ENCODE measurements at places on chromosomes 6 and 20.
A peak's percentile ranks its signal among the peaks of the same experiment; 100 is the strongest.

DNA sequence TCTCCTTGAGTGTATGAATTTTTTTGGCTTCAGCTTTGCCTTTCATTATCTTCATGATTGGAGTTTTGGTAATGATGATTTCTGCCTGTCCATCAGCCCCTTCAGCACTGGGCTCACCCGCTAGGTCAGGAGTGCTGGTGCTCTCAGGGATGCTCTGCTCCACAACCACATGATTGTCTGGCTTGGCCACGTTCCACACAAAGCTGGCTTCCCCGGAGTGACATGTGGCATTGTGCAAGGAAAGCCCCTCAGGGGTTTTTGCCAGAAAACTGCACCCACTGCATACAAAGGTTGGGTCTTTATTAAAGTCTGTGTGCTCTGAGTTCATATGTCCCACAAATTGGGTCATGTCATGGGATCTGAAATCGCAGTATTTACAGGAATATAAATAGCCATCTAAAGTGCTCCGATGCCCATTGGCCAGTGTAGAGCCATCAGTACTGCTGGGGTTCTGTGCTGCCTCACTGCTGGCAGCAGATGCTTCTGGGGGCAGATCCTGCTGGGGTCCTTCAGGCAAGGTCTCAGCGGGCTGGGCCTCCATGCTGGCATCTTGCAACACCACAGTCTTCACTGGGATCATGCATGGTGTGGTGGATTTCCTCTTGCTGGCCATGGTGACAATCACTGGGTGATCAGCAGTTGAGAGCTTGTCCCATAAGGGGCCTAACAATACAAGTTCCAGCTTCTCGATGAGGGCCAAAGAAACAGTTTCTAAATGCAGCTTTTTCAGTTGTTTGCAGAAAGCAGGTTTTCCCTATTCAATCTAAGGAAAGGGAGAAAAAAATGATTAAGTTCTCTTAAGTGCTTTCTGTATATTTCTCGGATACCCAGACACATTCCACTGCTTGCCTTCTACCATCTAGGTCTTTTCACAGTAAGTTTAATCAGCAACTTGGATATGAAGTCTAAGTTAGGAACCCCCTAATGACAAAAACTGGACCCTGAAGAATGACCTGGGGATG lies 67.2 kb downstream of the PLCG1 start:
- no peaks in the 10 kb centered on the region for H3K4me1 ChIP-seq
- H3K27me3 ChIP-seq, result no peaks in the 10 kb centered on the region
- no peak overlapping the region for H3K27ac ChIP-seq
- H3K36me3 ChIP-seq, result peaks cover 8% of the 10 kb centered on the region
- no peak for DNase-seq

GRCh38 chr6:4169028-4169789 lies 33.8 kb upstream of the ECI2 start:
- no peak overlapping the region for H3K27ac ChIP-seq
- no peaks in the 10 kb centered on the region for H3K4me1 ChIP-seq
- H3K27me3 ChIP-seq, result no peaks in the 10 kb centered on the region
- no peak overlapping the region for H3K4me3 ChIP-seq
- H3K36me3 ChIP-seq, result no peaks in the 10 kb centered on the region
- DNase-seq, result no peak

DNA sequence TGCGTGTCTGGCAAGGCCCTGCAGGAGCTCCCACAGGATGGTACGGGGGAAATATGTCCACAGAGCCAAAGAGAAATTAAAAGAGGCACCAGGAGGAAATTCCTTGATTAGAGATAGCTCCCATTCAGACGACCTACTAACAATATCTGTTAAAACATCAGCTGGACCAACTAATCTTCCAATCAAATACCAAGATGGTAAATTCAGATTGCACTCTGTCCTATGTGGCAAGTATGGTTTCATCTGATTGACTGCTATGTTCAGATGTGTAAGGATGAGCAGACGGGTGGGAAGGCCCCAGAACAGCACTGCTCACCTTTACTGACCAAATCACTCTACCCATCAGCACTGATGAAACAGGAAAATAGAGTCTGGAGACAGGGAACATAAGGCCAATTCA lies 19.5 kb downstream of the BPIFA2 start:
- H3K36me3 ChIP-seq, result no peaks in the 10 kb centered on the region
- H3K27me3 ChIP-seq, result no peaks in the 10 kb centered on the region
- no peaks in the 10 kb centered on the region for H3K4me1 ChIP-seq
- no peak overlapping the region for H3K27ac ChIP-seq

- no peak overlapping the region for H3K27ac ChIP-seq
- DNase-seq, result no peak
- H3K4me1 ChIP-seq, result no peaks in the 10 kb centered on the region
- no peaks in the 10 kb centered on the region for H3K27me3 ChIP-seq
Observed at GRCh38 chr6:114403858-114404257, 61.0 kb upstream of the HS3ST5 start.

DNA sequence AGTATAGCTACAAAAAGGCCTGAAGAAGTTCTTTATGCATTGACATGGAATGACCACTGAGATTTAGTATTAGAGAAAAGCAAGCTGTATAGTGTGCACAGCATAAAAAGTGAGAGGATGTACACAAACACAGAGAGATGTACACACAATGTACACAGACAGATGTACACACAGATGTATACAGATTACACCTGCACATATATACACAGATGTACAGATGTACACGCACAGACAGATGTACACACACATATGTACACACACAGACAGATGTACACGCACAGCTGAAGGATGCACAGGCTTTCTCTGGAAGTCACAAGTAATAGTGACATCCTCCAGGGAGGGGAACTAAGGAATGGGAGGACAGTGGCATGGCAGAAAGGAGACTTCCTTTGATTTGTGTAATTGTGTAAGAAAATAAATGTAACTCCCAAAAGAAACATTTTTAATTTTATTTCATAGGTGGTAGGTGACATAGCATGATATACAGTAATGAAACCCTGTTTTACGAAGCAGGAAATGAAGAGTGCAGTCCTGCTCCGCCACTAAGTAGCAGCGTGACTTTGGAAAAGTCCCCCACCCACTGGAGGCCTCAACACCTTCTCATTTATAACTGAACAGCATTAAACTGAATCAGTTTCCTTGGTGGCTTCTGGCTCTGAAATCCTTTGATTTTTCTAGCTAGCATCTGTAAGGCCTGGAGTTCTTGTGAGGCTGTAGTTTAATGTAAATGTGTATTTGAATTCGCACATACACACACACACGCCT lies 14.1 kb downstream of the NFATC2 start:
- H3K27me3 ChIP-seq, result no peaks in the 10 kb centered on the region
- H3K36me3 ChIP-seq, result no peaks in the 10 kb centered on the region
- peaks cover 94% of the 10 kb centered on the region for H3K4me1 ChIP-seq
- peak; percentile 67 for DNase-seq

- DNase-seq, result no peak
- no peaks in the 10 kb centered on the region for H3K27me3 ChIP-seq
- H3K4me1 ChIP-seq, result no peaks in the 10 kb centered on the region
- H3K27ac ChIP-seq, result no peak overlapping the region
- no peak overlapping the region for H3K4me3 ChIP-seq
Observed at GRCh38 chr6:131754715-131755567, 44.1 kb upstream of the CTAGE9 start.

DNA sequence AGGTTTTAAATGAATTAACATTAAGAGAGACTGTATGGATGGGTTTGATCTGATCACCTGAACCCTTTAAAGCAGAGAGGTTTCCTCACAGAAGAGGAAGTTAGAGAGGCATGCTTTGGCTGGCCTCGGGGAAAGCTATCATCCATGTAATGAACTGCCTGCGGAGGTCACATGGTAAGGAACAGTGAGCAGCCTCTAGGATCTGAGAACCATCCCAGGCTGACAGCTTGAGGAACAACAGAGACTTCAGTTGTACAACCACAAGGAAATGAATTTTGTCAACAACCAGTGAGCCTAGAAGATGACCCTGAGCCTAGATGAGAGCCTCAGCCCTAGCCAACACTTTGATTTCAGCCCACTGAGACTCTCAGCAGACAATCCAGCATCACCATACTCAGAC lies 2.9 kb upstream of the COL21A1 start:
- DNase-seq, result no peak
- no peaks in the 10 kb centered on the region for H3K36me3 ChIP-seq
- H3K4me3 ChIP-seq, result no peak overlapping the region
- no peaks in the 10 kb centered on the region for H3K4me1 ChIP-seq
- no peaks in the 10 kb centered on the region for H3K27me3 ChIP-seq

GRCh38 chr20:45041464-45042337 lies 59.2 kb downstream of the KCNS1 start:
- H3K27me3 ChIP-seq, result no peaks in the 10 kb centered on the region
- no peak overlapping the region for H3K4me3 ChIP-seq
- DNase-seq, result no peak
- peaks cover 31% of the 10 kb centered on the region for H3K4me1 ChIP-seq
- no peak overlapping the region for H3K27ac ChIP-seq

DNA sequence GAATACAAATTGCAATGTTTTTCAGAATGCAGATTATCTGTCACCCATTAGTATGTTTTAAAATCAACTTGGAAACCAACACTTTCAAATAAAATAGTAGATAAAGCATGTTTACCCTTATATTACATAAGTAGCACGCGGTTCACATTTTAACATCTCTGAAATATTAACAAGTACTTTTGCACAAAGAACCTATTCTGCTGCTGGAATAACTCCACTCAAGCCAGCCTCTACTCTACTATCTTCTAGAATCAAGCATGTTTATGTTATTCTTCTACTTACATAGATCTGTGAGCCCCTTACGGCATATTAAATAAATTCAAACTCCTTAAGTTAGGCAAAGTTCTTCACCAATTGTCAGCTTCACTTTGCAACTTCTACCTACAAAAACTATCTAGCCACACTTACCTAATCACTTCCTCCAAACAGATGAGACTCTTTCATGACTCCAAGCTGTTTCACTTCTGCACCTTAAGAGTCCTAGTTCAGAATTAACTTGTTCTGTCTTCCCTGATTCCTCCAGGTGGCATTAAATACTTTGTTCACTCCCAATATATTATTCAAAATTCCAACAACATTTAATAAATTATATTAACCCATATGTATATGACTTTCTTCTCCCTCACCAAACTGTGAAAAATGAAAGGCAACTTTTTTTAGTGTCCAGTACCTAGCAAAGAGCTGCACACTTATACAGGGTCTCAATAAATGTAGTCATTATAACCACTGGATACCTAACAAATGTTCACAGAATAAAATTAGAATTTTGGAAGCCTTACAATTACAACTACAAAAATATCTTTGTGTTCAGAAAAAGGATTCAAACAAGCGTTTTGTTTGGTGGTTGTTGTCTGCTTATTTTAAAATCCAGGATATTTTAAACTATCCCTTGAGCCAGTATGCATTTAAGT lies 12.1 kb downstream of the CEP85L start:
- no peak overlapping the region for H3K27ac ChIP-seq
- H3K4me3 ChIP-seq, result no peak overlapping the region
- no peaks in the 10 kb centered on the region for H3K27me3 ChIP-seq

DNA sequence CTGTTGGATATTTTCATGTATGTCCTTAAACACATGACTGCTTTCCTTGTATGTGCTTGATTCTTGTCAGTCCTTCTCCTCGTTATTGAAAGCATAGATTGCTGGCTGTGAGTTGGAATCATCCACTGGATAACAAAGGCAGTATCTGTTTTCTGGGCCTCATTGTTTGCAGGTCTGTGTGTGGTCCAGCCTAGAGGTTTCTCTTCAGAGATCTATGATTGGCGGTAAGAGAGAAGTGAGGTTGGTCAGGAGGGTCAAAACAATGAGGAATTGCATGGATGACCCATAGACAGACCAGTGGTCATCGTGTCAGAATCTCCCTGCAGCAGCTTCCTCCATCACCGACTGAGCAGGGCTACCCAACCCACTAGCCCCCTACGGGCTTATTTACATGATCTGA lies 915.0 kb downstream of the KIF16B start:
- H3K27ac ChIP-seq, result no peak overlapping the region
- DNase-seq, result no peak
- no peaks in the 10 kb centered on the region for H3K27me3 ChIP-seq
- H3K4me1 ChIP-seq, result no peaks in the 10 kb centered on the region
- H3K36me3 ChIP-seq, result no peaks in the 10 kb centered on the region

GRCh38 chr6:101296169-101296960 lies 97.1 kb upstream of the GRIK2 start:
- no peak overlapping the region for H3K4me3 ChIP-seq
- no peaks in the 10 kb centered on the region for H3K27me3 ChIP-seq
- no peak overlapping the region for H3K27ac ChIP-seq
- H3K36me3 ChIP-seq, result no peaks in the 10 kb centered on the region

DNA sequence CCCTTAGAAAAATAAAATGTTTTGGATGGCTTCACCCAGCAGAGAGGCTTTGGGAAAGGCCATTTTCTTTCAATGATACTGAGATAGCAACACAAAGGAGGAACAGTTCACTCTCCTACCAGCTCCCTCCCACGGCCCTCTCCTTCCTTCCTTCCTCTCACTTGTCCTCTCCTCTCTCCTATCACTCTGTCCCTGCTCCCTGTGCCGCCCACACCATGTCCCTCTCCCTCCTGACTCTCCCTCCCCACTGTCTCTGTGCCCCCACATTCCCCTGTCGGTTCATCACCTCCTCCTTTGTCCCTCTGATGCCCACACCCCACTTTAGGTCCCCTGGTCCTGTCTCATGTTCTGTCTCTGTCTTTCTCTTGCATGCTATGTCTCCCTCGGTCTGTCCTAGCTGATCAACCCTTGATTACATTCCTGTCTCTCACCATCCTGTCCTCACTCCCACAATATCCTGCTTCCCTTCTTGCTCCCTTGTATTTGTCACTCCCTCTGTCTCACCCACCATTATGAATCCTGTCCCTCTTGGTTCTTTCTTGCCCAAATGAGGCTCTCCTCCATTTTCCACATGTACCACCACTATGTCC lies 30.1 kb downstream of the ELMO2 start:
- DNase-seq, result no peak
- peaks cover 73% of the 10 kb centered on the region for H3K36me3 ChIP-seq
- no peak overlapping the region for H3K27ac ChIP-seq
- no peaks in the 10 kb centered on the region for H3K4me1 ChIP-seq

DNA sequence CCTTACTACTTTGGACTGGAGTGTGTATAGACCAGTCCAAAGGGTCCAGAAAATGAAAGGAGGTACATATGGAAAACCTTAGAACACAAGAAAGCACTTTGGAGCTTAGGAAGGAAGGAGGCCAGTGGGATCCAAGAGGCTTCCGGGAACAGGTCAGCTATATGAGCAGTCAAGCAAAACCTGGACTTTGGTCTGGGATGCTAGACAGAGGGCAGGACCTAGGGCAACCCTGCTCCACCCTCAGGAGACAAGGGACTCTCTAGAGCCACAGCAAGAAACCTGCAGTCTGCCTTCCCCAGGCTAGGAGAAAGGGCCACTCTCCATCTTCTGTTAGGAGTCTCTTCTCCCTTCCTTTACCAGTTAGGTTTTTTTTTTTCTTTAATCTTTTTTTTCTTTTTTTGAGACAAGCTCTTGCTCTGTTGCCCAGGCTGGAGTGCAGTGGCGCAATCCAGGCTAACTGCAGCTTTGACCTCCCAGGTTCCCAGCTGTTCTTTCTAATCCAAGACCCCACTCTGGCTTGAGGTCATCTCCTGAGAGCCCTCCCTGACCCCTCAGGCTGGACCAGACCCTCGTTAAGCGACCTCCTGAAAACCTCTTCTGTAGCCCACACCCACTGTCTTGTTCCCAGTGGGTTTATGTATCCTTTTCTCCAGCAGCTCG lies 4.6 kb downstream of the KCNK5 start:
- no peak overlapping the region for H3K4me3 ChIP-seq
- peaks cover 30% of the 10 kb centered on the region for H3K4me1 ChIP-seq
- DNase-seq, result no peak
- H3K36me3 ChIP-seq, result no peaks in the 10 kb centered on the region

- peaks cover 18% of the 10 kb centered on the region for H3K4me1 ChIP-seq
- DNase-seq, result no peak
- H3K27ac ChIP-seq, result no peak overlapping the region
Observed at GRCh38 chr6:138948546-138949179, 39.4 kb downstream of the REPS1 start.

- no peak overlapping the region for H3K27ac ChIP-seq
- H3K4me1 ChIP-seq, result no peaks in the 10 kb centered on the region
- H3K27me3 ChIP-seq, result no peaks in the 10 kb centered on the region
Observed at GRCh38 chr6:145278163-145278807, 457.0 kb downstream of the EPM2A start.
